ENCODE measurements at places on chromosomes 1 and 21. TPM values are rescaled to one million over a fixed set of nuclear protein-coding genes. Genes with fewer than 3 reads are reported as not detected.

Gene AXDND1
- not detected for polyA plus RNA-seq

Gene CACNA1S
- not detected for polyA plus RNA-seq

Gene NR5A2
- 0.39 TPM for polyA plus RNA-seq

Gene TTC24
- polyA plus RNA-seq: not detected

Gene KRTAP10-3
- not detected for polyA plus RNA-seq

Gene LIN28A
- not detected for polyA plus RNA-seq

Gene ADGRL2
- polyA plus RNA-seq: 45.7 TPM

Gene CLEC20A
- 0.79 TPM for polyA plus RNA-seq

Gene AIRE
- polyA plus RNA-seq: not detected

Gene FBXO2
- 19.1 TPM for polyA plus RNA-seq

Gene CCDC24
- polyA plus RNA-seq: 9.7 TPM

Gene ANGPTL3
- not detected for polyA plus RNA-seq

All from Purkinje cell (primary cell).